Adipocyte (in vitro differentiated cells): ENCODE measurements at places on chromosomes 16 and 17.

- DNase-seq, result no peak
These were observed 8.7 kb downstream of the POLR2C start for GRCh38 chr16:57471209-57471608.

GRCh38 chr17:1379208-1379929 is 20.7 kb downstream of the YWHAE start:
- DNase-seq, result no peak

DNA sequence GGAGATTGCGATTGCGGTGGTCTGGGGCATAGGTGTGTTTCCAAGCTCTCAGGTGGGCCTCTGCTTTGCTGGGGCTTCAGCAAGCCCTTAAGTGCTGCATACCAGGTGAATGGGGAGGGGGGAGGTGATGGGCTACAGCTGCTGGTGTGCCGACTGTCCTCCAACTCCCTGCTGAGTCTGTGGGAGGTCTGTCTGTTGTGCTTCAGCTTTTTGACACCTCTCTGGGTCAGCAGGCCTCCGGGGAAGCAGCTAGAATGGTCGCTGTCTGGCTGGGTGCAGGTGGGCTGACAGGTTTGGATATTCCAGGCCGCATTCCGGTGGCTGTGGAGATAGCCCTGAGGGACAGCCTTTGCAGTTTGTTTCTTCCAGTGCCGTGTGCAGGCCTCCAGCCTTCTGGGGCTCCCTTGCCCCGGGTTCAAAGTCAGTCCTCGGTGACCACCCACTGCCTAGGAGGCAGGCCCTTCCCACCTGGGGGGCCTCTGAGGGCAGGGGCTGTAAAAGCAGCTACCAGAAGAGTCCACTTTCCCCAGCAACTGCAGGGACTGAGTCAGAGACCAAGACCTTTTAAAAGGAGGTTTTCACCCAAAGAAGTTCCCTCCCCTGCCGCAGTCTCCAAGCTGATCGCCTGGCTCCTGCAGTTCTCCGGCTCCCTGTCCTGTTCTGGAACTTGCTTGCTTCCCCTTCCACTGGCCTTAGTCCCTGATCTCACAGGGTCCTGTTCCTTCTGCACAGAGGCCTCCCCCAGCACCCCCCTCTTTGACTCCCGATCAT is 2.0 kb upstream of the TTYH2 start:
- DNase-seq, result no peak

GRCh38 chr17:45935710-45936509 is 41.6 kb downstream of the MAPT start:
- DNase-seq, result no peak

DNA sequence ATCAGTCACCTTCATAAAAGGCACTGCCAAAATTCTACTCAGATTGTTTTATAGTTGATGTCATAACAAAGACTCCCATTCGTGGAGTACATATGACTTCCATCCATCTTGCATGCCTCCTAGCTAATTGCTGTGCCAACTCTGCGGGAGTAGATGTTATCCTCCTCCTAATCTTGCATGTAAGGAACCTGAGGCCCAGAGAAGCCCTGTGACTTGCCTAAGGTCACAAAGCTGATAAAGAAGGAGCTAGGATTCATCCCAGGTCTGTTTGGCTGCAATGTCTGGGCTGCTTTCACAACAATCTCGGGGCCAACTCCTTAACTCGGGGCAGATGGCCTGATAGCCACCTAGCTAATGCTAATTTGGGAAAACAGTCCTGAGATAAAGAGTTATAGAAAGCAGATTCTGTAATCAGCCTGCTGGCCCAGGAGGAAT is 87.3 kb downstream of the YPEL2 start:
- DNase-seq, result no peak

GRCh38 chr17:50114849-50115357 is 15.1 kb downstream of the SAMD14 start:
- peak; percentile 75 for DNase-seq

DNA sequence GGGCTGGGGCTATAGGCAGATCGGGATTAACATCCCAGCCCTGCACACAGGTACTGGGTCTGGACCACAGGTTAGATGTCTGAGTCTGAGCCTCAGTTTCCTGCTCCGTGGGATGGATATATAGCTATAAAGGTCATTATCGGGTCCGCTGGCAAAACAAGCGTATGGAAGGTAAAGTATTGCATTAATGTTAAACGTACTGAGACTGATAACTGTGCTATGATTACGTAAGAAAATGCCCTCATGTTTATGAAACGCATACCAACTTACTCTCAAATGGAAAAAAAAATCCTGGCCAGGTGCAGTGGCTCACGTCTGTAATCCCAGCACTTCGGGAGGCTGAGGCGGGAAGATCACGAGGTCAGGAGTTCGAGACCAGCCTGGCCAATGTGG is 135.2 kb downstream of the CCDC182 start:
- no peak for DNase-seq

DNA sequence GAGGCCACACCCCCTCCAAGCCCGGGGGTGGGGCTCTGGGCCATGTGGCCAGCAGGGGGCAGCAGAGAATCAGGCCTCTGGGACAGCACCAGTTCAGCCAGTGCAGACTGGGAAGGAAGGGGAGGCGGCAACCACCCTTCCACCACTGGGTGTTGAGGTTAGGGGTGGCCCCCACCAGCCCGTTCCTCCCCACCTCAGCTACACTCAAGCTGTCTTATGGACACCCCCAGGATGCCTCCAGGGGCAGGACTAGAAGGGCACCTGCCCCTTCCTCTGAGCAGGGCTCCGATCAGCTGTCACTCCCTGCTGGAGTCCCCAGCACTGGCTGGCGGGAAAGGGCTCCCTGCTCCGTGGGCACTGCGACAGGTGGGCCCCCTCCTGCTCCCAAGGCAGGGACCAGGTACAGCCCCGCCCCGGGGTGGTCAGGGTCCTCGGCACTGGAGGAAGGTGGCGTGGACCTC is 21.8 kb downstream of the KATNB1 start:
- peak; percentile 87 for DNase-seq

DNA sequence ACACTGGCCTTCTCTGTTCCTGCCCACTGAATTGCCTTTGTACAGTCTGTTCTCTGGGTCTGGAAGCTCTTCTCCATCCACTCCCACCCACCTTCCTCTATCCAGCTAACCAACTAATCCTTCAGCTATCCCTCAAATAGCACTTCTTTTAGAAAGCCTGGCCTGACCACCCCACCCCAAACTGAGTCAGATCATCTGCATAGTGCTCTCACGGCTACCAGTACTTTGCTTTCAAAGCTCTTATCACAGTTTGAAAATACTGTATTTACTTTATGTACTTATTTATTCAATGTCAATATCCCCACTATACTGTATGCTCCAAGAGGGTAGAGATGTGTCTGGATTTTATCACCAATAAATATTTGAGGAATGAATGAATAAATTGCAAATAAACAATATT is 4.5 kb upstream of the CLDN7 start:
- DNase-seq, result peak; percentile 37

- no peak for DNase-seq
These were observed 44.4 kb downstream of the EEF2K start for GRCh38 chr16:22250522-22250921.

- DNase-seq, result no peak
These were observed 147.2 kb downstream of the HS3ST2 start for GRCh38 chr16:22961206-22961605.

DNA sequence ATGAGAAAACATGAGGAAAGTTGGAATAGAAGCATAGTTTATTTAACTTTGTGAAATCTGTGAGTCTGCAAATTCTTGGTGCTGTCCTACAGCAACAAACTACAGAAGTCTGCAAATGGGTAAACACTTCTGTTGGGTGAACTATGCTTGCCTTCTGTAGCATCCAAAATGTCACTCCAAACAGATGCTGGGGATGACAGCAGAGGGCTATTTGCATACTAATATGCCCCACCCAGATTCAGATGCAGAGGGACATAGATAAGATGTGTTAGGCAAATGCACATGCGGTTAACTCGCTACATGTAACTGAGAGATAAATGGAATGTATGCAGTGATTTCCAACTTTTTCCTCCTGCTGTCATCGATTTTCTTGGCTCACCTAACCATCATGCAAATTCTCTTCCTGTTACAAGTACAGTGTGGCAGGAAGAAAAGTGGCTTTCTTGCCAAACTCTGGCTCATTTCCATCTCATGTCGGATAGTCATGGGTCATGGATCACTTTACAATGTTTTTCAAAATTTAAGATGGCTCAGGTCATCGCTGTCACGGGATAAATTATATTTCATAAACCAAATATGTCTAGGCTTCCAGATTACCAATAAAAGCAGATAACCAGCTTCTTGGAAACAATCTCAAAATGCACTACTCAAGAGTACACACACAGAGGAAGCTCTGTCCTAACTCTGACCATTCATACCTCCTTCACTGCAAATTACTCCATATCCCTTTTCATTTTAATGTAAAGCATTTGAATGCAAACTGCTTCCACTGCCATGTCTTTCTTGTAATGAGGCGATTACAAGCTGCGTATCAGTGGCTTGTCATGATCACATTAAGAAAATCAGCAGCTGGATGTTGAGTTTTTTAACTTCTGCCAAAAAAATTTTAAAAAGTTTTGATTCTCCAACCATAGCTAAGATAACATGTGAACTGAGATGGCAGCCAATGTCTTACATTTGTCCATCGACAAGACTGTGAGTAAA is 47.7 kb downstream of the ADAMTS18 start:
- DNase-seq, result no peak

DNA sequence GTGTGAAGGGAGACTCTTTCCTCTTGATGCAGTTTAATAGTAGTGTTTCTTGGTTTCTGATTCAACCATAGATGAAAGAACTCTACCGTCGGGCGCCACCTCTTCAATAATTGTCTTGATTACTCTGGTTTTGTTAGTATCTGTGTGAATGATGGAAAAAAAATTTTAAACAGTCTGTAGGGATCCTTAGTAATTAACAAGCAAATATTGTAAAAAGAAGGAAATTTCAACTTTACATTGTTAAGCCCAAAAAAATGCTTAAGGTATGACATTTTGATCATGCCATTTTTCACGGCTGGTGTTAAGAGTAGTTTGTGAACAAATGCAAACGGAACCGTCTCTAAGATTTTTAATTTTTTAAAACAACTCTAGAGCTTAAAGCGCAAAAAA is 4.1 kb downstream of the KRT10 start:
- DNase-seq, result peak; percentile 13

GRCh38 chr16:84795329-84796053 is 24.3 kb upstream of the CRISPLD2 start:
- peak; percentile 66 for DNase-seq

DNA sequence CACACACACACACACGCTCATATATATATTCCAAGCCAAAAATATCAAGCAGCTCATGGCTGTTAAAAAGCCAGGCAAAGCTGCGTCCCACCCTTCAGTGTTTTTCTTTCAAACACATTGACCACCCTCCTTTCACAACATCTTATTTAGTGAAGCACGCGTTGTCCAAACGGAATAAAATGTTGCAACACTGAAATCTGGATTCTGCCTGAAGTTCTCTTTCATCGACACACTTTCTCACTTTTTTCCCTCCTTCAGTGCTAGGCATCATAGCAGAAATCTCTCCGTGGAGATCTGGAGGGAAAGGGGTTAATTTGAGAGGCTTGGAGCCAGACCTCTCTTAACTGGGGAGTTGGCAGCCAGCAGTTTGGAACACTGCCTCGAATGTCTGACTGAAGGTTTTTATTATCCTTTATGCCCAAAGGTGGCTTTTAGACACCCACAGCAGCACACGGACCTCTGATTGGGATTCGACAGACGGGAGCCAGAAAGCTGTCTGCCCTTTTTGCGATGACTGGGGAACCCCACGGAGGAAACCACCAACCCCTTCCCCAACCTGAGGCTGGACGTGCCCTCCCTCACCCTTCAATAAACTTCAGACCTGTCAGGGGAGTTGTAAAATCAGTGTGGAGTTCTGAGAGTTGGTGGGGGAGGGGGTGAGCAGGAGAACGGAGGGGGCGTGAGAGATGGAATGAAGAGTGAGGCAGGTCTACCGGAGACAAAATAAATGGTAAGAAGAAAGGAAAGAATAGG is 833.6 kb upstream of the SOX9 start:
- DNase-seq, result no peak

GRCh38 chr17:45578516-45579455 is 88.3 kb upstream of the PLEKHM1 start:
- DNase-seq, result no peak

DNA sequence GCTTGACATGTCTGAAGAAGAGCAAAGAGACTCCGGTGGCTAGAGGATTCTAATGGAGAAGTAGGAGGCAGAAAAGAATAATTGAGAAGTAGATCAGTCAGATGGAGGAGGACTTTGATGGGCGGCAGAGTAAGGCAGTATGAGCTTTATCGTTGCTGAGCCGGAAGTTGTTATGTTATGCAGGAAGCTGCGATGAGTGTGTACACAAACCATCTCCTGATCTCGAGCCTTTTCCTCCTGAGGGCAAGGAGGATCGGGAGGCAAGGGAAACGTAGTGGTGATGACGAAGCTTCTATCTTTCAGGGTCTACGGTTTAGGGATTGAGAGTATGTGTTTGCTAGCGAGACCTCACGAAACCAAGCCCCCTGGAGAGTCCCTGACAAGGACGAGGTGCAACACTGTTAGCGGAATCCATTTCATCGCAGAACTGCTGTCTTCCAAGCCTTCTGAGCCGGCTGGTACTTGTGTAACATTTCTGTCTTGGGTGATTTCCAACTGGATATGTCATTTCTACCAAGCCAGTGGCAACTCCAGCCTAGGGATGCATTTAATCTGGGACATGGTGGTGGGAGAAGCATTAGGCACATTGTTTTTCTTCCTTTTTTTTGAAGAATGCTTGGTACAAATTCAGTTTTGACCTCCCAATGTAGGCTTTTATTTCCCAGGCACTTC is 45.5 kb downstream of the RBFOX1 start:
- no peak for DNase-seq

DNA sequence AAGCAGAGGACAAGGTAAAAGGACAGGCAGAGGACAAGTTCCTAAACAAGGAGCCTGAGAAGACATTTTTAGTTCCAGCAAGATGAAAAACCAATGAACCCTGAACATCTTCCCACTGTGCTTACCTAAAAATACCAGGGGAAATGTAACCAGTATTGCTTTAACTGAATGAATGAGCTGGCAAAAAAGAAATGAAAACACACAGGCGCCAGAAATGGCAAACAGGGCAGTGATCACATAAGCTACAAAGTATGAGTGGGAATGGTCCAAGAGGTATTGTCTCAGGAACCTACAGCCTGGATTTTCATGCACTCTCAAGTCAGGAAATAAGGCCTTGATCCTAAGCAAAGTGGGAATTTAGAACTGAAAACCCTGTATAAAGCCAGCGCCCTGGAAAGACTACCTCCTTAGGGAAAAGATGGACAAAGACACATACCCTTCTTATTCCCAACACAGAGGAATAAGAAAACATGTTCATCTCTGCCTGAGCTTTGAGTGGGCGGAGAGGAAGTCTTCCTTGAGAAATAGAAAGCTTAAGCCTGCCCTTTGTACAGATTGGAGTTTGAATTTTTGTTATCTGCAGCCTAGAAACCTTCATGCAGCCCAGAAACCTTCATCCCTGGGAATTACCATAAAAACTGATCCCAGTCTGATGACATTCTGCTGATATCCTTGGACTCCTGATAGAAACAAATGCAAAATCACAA is 2.1 kb downstream of the CMTM2 start:
- peak; percentile 46 for DNase-seq
